ENCODE measurements at places on chromosomes 5 and 9.

GRCh38 chr5:39202597-39203274, 16.6 kb downstream of the FYB1 start:
- DNase-seq = no peak

DNA sequence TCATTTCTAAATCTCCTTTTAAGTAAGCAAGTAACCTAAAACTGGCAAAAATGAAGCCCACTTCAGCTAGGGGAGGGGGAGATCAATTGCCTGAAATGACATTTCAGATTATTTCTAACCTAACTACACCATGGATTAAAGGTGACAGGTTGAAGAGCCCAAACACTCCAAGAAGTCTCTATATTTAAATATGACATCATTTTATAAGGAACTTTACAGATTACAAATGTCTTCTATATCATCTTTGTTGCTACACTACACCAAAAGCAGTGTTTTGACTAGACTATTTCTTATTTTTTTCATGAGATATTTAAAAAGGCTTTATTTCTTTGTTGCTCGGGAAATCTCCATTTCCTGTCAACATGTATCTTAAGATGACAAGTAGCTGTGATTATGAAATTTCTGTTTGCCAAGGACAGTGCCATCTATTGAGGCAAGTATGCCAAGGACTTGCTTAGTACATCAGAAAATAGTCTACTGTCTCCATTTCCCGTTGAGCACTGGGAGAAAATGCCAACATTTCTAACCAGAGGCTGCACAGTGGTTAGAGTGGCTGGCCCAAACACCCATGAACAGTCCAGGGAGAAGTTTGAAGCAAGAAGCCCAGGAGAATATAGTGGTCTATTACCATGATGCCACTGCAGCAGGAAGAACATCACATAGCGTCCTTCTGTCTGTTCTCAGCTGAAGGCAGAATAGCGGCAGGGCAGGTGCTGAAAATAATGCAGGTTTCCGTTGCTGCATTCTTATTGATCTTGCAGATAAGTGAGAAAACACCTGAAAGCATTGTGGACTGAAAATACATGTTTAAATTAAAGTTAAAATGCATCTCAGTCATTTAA, 93.4 kb upstream of the ITGA2 start:
- DNase-seq = no peak

GRCh38 chr5:18379189-18379588, 744.9 kb downstream of the TAF11L14 start:
- DNase-seq = no peak

- DNase-seq = no peak
These were observed 561.1 kb upstream of the DAP start for GRCh38 chr5:11322133-11322532.

GRCh38 chr9:107175041-107175440, 108.0 kb upstream of the RAD23B start:
- no peak for DNase-seq

- no peak for DNase-seq
These were observed 96.7 kb upstream of the SEMA6A start for GRCh38 chr5:116671211-116671736.

GRCh38 chr5:1065143-1065750, 46.6 kb downstream of the SLC12A7 start:
- DNase-seq = no peak

- no peak for DNase-seq
These were observed 752.1 kb downstream of the DTWD2 start for GRCh38 chr5:118236108-118236849.

Measured in urinary bladder (tissue), 4 donors.